ENCODE measurements at places on chromosomes 13 and 19.

- no peak for DNase-seq
These were observed 6.8 kb downstream of the DCUN1D2 start for GRCh38 chr13:113483504-113484293.

DNA sequence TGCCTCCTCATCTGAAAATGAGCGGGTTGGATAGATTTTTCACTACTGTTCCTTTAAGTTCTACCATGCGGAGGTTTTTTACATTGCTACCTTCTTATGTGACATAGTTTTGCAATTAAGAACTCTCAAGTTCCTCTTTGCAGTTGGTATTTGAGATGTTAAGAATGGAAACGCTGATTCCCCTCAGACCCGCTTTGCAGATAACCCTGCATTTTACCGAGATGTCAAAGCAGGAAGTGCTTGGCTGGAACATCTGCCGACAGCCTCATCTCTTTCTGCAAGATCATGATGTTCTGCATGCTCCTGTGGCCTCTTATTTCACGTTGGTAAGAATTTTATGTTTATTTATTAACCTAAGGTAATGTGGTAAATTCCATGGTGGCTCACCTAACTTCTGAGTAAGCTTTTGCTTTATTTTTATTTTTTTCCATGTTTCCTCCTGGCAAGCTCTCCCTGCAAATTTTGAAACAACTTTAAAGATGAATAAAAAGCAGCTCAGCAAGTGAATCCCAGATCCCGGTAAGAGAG, 22.5 kb downstream of the PABPC3 start:
- DNase-seq, result no peak

DNA sequence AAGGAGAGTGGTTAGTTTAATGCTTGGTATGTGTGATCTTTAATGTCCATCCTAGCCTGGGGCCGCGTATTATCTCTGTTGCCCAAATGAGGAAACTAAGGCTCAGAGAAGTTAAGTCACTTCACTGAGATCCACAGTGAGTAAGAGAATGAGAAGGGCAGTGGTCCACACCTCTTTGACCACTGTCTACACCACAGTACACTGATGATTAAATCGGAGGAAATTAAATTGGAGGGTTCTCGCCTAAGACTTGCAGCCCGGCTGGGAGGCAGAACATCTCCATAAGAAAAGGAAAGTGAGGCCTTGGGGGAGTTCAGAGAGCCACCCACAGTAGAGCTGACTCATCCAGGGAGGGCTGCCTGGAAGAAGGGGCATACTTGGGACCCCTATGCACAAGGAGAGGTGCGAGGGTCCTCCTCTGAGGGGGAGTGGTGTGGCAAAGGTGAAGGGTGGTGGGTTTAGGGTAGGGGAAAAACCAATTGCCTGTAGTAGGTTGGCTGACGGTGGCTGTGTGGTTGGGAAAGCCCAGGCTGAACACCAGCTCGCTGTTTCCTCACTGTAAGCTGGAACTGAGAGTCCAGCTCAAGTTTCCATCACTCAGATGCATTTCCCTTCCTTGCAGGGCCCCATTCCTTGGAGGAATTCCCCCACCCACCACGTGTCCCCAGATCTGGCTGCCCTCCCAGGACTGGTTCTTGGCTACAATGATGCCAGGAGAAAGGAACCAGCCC, 15.0 kb upstream of the DHRS12 start:
- DNase-seq, result no peak

DNA sequence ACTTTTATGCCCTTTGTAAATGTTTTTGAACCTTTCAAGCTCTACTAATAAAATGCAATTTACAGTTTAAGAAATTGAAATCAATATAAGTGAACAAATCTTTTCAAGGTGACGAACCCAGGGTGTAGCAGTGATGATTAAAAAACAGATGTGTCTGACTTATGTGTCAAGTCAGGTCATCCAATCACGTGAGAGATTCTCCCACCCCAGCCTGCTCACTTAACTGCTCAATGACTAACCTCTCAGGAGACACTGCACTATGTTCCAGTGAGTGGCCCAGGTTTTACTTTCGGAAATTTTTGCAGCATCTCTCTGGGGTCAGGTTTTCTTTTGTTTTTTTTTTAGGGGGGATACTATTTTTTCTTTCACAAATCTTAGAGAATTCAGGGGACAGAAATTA, 60.7 kb downstream of the ZNF429 start:
- no peak for DNase-seq

DNA sequence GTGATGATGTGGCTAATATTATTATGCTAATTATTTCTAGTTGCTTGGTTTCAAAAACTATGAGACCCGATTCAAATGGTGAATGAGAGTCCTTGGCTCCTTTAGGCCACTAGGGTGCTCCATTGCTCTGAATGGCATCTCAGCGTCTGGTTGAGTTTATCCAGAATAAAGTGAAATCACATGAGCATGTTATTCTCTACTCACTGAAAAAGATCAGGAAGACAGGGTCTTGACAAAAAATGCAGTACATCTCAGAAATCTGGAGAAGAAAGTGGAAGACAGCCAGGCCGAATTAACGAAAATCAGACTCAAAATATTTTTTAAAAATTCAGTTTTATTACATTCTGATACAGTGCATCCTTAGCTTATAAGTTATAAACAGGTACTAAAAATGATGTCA, 516.2 kb downstream of the MYO16 start:
- no peak for DNase-seq

- DNase-seq, result peak; percentile 25
These were observed 82.3 kb downstream of the RNASEH2B start for GRCh38 chr13:50991579-50992521.

DNA sequence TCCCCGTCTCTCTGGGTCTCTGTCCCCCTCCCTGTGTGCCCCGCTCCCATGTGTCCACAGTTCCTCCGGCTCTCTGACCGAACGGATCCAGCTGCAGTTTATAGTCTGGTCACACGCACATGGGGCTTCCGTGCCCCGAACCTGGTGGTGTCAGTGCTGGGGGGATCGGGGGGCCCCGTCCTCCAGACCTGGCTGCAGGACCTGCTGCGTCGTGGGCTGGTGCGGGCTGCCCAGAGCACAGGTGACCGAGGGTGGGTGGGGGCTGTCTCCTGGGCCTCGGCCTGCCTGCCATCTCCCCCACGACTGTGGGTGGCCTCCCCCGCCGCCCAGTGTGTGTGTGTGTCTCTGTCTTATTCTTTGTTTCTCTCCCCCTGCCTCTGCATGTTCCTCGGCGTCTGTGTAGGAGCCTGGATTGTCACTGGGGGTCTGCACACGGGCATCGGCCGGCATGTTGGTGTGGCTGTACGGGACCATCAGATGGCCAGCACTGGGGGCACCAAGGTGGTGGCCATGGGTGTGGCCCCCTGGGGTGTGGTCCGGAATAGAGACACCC, 10.3 kb downstream of the TRPM4 start:
- no peak for DNase-seq

GRCh38 chr19:18457483-18458331, 19.8 kb upstream of the ISYNA1 start:
- DNase-seq, result no peak

DNA sequence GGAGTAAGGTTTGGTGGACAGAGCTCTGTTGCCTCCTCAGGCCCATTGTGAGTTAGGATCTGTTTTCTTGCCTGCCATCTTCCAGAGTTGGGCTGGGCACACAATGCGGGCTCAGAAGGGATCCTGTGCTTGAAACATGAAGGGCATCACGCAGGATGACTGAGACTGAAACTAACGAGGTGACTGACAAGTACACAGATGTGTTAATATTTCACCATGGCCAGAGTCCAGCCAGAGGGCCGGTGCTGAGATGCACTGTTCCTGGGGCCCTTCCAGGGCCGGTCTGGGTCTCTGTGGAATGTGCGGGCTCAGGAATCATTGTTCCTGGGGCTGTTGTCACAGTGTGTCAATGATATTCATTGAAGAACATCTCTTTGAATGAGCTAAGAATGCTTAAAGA, 163.7 kb downstream of the URI1 start:
- DNase-seq, result no peak

All from activated CD4-positive, alpha-beta memory T cell treated with anti-CD3 and anti-CD28 coated beads, Interleukin-2, amount 10 ng/mL, durations not matched to agents 7 days and 5 days (primary cell).